ENCODE measurements at places on chromosomes 16 and 17. TPM values are rescaled to one million over a fixed set of nuclear protein-coding genes. Genes with fewer than 3 reads are reported as not detected.

Gene TNFRSF13B
- total RNA-seq, result not detected

Gene TRIM16
- total RNA-seq, result 48.0 TPM

Gene AIPL1
- not detected for total RNA-seq

GRCh38 chr17:29349409-29349808 is 40.8 kb upstream of the TAOK1 start:
- DNase-seq, result no peak

GRCh38 chr16:83233153-83233552 is 574.6 kb upstream of the HSBP1 start:
- no peak for DNase-seq

- no peak for DNase-seq
Measured at GRCh38 chr17:427327-427726, 74.7 kb upstream of the RPH3AL start.

GRCh38 chr16:84854759-84855158 is 35.0 kb downstream of the CRISPLD2 start:
- no peak for DNase-seq

DNA sequence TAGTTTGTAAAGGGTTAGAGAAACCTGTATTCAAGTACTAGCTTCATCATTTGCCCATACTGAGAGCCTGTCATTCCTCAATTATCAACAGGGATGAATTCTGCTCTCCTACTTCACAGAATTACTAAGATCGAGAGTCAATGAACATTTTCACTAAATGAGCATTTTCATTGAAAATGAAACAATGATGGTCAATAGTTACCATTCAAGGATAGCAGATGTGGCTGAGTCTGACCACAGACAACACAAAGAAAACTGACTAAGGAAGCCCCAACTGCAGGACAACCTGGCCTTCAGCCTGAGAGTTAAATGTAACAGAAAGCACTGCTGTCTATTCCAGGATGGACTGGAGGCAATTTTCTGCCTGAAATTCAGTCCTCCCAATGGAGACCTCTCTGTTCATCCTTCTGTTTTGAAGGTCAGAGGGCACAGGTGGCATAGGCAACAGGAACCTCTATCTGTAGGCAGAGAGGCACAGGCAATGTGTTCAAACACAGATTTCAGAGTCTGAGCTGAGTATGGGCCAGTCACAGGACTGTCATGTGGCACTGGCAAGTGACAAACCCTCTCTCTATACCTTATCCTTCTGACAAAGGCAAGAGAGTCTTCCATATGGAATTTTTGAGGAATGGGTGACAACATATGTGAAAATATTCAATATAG is 19.5 kb downstream of the TRAF4 start:
- DNase-seq, result no peak

- DNase-seq, result no peak
Measured at GRCh38 chr17:32755045-32755805, 121.7 kb downstream of the MYO1D start.
